ENCODE measurements at places on chromosomes 11 and 22.
A peak's percentile ranks its signal among the peaks of the same experiment; 100 is the strongest.

DNA sequence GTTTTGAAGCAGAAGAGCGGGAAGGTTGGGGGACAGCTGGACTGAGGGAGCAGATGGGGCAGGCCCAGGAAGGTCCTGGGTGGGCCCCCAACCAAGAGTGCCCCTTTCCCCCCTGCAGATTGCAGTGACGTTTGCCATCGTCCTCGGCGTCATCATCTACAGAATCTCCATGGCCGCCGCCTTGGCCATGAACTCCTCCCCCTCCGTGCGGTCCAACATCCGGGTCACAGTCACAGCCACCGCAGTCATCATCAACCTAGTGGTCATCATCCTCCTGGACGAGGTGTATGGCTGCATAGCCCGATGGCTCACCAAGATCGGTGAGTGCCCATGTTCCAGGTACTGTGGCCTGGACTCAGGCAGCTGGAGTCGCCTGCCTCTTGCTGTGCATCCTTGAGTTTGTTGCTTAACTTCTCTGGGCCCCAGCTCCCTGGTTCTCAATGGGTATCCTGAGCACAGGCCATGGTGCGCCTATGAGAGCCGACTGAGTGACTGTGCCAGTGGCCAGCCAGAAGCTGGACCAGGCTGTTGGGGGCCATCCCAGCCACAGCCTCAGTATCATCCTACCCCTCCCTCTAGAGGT, 42.0 kb upstream of the FADD start:
- DNase-seq, result no peak

DNA sequence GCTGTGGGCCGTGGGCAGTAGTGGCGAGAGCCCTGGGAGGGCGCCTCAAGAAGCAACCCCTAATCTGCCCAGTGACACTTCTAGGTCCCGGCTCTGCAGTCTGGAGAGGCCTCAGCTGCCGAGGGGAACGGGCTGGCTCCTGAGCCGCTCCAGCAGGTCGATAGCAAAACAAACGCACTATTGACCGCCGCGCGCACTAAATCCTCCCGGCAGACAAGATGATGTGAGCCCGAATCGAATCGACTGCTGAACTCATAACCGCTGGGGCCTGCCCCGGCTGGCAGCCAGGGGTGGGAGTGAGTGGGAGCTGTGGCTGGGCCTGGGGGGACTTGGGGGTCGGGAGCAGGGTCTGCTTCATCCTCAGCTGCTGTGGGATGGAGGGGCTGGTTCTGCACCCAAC, 36.1 kb downstream of the FLRT1 start:
- no peak for DNase-seq

DNA sequence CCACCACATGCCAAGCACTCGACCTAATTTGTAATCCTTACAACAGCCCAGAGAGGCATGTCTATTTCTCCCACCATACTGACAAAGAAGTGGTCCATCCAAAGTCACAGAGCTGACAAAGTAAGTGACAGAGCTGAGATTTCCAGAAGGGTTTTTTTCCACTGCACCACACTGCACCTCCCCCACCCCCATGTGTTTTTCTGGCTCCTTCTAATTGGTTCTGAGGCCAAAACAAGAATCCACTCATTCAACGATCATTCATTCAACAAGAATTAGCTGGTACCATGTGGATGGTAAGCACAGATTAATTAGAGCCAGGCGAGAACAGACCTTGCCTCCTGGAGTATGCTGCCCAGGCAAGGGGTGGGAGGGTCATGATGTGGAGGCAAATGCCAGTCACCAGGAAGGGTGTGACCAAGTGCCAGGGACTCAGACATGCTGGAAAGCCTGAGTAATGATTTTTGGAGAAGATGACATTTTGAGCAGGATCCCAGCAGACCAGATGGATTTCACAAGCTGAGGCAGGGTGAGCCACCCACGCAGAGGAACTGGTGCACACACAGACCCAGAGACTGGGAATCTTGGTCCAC, 14.9 kb upstream of the PRG2 start:
- no peak for DNase-seq

GRCh38 chr11:19690885-19691284, 21.8 kb upstream of the NAV2 start:
- no peak for DNase-seq

- DNase-seq, result peak; percentile 22
These were observed 66.5 kb downstream of the CCDC34 start for GRCh38 chr11:27296497-27296896.

GRCh38 chr22:25837288-25837900, 95.4 kb downstream of the MYO18B start:
- DNase-seq, result no peak

GRCh38 chr11:131491503-131491902, 121.1 kb downstream of the NTM start:
- no peak for DNase-seq
